SHP77 (cell line): ENCODE measurements at places on chromosomes 3 and 15.

GRCh38 chr3:45773714-45774449, 22.5 kb downstream of the SLC6A20 start:
- no peak for DNase-seq

DNA sequence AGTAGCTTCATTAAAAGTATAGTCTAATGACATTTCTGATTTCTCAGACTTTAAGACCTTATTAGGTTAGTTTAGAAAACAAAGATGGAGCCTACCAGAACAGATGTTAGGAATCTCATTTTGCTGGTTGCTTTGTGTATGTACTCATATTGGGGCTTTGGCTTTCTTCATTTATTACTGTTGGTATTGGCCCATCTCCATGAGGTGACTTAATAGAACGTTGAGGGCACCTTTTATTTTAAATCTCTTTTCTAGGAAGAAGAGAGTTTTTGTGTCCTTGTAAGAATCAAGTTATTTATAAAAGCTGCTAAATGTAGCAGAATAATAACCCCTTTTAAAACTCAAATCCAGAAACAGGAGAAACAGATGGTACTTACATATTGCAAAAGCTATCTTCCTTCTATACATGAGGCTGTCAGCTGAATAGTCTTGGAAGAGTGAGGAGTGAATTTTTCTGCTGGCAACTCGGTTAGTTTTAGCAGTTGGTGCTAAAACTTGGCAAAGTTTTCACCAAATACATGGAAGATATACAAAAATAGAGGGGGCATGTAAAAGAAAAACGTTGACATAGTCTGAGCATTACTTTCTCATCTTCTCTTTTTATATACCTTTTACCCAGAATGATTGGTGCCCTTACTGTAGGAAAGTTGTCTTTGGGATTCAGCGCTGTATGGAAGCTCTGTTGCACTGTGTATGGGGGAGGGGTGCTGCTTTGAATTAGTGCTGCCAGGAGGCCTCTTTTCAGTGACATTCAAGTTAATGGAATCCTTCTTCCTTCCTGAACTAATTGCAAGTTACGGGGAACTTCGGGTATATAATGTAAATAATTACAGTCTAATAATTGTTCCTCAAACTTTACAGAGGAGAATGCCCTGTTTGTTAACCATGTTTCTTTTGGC, 35.8 kb downstream of the CTNNB1 start:
- no peak for DNase-seq

GRCh38 chr3:42846685-42847522, 28.8 kb downstream of the CYP8B1 start:
- no peak for DNase-seq

GRCh38 chr3:107987036-107987939, 103.5 kb downstream of the CD47 start:
- no peak for DNase-seq

DNA sequence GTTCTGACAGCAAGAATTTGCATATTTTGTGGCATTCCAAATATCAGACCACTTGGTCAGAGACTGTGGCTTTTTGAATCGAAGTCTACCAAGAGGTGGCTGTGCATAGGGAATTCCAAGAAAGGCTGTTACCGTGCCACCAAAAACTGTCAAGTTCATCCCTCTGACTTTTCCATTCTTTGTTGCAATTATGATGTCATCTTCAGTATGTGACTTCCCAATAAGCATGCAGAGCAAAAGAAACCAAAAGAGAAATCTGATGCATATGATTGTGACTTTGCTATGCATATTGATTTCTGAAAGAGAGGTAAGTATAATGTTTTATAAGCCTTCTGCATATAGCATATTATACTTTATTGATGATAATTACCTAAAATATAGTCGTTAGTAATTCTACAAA, 6.5 kb downstream of the BCHE start:
- DNase-seq = no peak

GRCh38 chr15:101617390-101617965, 34.7 kb downstream of the TM2D3 start:
- DNase-seq = no peak

- DNase-seq = no peak
Measured at GRCh38 chr3:64392001-64392400, 166.7 kb upstream of the PRICKLE2 start.

DNA sequence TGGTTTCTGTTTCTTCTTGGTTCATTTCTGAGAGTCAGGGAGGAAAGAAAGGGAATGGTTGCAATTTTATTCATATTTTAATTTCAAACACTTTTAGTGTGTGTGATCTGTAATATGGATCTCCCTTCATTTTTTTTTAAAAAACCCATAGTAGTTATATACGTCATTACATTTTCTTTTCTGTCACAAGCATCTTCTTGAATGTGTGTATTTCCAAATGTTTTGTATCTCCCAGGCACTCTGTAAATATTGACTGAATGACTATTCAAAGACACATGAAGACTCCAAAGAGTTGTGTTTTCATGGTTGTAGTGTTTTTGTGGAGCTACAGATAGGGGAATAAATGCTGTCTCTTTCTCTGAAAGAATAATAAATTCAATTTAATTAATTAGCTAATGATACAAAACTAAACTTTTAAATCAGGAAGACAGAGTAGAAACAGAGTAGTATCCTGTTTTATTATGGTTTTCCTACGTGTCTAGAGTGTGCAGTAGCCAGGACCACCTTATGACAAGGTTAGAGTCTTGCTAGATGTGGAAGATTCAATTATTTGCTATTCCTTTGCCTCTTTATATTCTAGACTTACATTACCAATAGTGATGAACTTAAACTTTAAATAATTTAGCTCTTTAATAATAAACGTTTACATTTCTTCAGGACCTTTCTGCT, 35.5 kb downstream of the NECTIN3 start:
- no peak for DNase-seq

GRCh38 chr3:45104715-45105711, 41.2 kb downstream of the CDCP1 start:
- DNase-seq = no peak

DNA sequence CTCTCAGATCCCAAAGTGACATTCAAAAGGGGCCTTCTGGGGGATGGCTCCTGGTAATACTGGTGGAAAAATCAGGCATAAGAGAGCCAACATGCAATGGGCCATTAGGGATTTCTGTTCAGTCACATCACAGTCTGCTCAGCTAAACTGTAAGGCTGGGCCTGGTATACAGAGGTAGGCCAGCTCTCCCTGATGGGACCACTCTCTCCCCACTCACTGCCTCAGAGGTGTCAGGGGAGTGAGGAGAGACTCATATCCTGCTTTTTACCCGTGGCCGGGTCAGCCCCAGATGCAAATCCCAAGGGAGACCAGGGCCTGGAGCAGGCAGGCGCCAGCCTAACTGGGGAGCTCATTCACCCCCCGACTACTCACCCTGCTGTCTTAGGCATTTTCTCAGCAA, 48.1 kb upstream of the TPM1 start:
- no peak for DNase-seq

- no peak for DNase-seq
Measured at GRCh38 chr15:80721476-80721875, 26.4 kb downstream of the ABHD17C start.

DNA sequence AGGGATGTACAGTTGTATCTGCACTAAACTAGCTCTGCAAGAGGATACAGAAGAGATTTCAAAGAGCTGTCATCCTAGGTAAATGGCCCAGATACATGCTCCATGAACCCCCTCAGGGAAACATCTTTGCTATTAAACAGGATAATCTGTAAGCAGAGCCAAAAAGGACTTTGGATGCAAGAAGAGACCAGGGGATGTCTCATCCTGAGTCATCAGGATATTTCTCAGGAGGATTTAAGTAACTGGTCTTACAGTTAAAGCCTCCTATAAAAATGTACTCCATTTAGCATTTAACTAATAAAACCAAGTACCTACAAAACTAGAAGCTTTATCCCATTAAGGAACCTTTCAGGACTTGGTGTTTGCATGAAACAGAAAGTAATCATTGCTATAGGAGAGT, 48.2 kb upstream of the PHLDB2 start:
- no peak for DNase-seq

DNA sequence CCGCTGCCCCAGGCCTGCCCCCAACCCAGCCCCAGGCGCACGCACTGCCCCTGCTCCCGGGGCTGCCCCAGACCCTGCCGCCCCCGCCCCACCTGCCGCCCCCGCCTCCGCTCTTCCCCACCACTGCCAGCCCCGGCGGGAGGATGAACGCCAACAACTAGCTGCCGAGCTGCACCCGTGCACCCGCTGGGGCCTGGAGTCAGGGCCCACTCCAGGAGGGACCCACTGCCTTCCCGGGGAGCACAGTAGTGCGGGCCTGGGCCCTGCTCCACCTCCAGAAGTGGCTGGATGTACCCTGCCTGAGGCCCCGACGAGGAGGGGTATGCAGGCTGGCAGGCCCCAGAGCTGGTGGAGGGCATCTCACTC, 10.9 kb downstream of the ZBTB47 start:
- no peak for DNase-seq

DNA sequence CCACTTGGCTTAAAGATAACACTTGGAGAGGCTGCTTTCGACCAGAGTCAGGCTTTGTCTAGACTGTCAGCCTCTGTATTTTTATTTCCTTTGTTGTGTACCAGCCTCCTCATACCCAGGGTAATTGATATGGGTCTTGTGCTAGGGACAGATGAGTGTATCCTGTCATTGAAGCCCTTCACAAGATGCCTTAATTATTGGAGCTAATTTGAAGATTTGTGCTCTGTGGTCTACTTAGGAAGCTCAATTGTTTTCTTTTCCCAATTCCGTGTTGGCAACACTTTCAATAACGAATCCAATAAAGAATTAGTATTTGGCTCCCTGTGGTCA, 60.5 kb upstream of the DPH6 start:
- no peak for DNase-seq

DNA sequence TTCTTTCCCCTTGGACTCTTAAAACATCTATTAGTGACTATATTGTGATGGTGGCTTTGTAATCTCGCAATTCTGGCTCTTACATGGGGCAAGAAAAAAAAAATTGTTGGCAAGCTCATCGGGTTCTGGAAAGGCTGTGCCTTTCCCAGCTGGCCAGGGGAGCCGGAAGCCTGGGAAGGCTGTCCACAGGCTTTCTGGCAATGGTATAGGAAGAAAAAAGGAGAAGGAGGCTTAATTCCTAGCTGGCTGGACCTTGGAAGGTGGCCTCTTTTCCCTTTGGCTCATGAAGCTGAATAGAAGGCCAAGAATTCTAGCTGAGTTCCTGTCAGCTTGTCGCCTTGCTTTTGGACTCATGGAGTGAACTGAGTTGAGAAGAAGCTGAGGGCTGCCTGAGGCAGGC, 243.5 kb upstream of the SEMA6D start:
- no peak for DNase-seq

DNA sequence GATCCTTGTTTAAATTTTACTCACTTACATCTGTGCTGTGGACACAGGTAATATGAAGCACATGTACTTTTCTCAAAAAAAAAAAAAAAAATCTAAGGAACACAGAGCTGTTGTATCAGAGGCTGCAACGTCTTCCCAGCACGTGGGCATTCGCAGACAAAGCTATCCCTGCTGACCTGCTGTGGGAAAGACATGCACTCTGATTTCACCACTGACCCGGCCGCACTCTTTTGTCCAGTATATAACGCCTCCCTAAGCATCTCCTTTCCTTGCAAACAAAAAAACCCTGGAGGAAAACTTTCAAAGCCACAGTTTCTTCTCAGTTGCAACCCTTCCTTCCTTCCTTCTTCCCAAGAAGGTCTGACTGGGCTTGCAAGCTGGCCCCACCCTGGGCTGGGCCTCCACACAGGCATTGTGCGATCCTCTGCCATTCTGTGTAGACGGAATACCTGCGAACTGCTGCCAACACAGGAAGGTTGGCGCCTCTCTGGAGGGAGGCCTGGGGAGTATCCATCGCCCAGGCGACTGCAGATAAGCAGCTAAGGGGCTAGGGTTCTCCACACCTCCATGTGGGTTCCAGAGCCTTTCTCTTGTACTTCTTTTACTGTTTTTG, 50.8 kb downstream of the SLC12A8 start:
- no peak for DNase-seq

DNA sequence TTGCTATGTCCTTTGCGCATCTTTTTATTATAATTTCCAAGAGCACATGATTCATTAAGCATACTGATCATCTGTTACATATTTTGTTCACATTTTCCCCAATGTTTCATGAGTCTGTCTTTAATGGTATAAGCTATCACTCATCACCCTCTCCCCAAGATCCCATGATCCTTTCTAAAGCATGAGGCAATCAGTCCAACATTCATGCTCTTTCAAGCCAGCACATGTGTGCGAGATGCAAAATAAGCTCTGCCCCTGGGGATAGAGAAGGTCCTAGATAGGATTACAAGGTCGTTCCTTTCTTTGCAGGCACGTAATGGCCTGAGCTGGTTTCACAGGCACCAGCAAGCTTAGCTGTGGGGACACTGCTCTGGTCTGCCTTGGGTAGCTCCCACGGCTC, 32.2 kb upstream of the B3GNT5 start:
- DNase-seq = no peak

- no peak for DNase-seq
Measured at GRCh38 chr3:32336113-32336498, 55.5 kb upstream of the CMTM7 start.

- no peak for DNase-seq
Measured at GRCh38 chr3:166900866-166901577, 479.1 kb downstream of the ZBBX start.

DNA sequence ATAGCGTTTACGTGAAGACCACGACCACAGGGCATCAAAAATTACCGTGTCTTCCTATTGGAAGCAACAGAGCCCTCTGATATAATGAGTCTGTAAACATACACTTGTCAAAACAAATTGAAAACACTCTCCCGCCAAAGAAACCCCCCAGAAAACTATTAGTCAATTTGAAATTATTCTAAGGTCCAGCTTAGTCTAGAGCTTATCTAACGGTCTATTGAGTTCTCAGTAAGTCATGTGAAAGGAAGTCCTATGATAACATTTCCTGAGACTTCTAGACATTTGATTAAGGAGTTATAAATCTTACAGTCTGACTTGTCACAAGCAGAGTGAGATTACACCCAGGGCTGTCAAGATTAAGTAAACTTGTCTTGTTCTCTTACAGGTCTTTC, 356.3 kb downstream of the FOXP1 start:
- DNase-seq = no peak

DNA sequence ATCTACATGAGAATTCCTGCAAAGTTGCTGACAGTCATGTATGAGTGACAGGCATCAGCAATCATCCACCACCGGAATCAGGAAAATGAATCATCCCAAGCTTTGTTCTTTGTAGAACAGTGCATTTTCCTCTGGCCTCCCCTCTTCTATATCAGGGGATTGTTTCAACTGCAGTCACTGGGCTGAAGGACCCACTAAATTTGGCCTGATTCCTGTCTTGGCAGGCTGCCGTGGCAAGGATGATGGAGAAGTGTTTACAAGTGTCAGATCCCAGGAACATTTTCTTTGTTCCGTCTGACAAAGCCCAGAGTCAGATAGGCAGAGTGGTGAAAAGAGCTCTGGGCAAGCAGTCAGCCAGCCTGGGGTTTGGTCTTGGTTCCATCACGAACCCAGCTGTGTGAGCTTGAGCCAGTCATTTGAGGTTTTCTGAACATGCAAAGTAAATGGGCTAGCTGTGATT, 175.1 kb upstream of the TSC22D2 start:
- DNase-seq = no peak
